Effector CD8-positive, alpha-beta T cell (primary cell): ENCODE measurements at places on chromosomes 12 and 14.

- no peak for DNase-seq
These were observed 57.0 kb downstream of the BBS10 start for GRCh38 chr12:76290963-76291859.

DNA sequence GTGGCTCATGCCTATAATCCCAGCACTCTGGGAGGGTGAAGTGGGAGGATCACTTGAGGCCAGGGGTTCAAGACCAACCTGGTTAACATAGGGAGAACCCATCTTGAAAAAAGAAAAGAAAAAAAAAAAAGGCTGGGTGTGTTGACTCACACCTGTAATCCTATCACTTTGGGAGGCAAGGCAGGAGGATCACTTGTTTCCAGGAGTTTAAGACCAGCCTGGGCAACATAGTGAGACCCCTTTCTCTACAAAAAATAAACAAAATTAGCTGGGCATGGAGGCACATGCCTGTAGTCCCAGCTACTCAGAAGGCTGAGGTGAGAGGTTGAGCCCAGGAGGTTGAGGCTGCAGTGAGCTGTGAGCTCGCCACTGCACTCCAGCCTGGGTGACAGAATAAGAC, 23.0 kb upstream of the LRP1-AS start:
- DNase-seq, result no peak

DNA sequence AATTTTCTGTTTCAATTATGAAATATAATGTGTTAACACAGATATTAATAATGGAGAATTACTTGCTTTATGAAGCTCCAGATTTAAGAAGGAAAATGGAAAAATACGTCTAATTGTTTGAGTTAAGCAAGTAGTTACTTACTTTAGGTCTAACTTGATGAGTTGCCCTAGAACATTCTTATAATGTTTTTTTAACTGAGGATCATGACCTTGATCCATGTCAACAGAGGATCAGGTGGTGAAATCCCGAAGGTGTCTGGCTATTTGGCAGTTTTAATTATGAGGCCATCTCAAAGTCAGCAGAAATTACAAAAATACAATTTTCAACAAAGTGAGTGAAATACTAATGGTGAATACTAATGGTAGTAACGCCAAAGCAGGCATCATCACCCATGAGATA, 57.0 kb upstream of the REP15 start:
- no peak for DNase-seq

GRCh38 chr14:31677630-31678029, 116.4 kb downstream of the NUBPL start:
- no peak for DNase-seq

GRCh38 chr12:93877446-93877845, 200.3 kb downstream of the CRADD start:
- DNase-seq, result no peak

GRCh38 chr12:45893240-45893639, 97.1 kb downstream of the SCAF11 start:
- DNase-seq, result no peak

GRCh38 chr14:104428860-104429259, 150.7 kb upstream of the C14orf180 start:
- DNase-seq, result no peak

GRCh38 chr14:99253890-99254289, 18.1 kb downstream of the BCL11B start:
- no peak for DNase-seq

GRCh38 chr12:105595440-105595839, 264.9 kb downstream of the C12orf75 start:
- DNase-seq, result no peak
